ENCODE measurements at places on chromosomes 16 and 17. TPM values are rescaled to one million over a fixed set of nuclear protein-coding genes. Genes with fewer than 3 reads are reported as not detected.
A peak's percentile ranks its signal among the peaks of the same experiment; 100 is the strongest.

DNA sequence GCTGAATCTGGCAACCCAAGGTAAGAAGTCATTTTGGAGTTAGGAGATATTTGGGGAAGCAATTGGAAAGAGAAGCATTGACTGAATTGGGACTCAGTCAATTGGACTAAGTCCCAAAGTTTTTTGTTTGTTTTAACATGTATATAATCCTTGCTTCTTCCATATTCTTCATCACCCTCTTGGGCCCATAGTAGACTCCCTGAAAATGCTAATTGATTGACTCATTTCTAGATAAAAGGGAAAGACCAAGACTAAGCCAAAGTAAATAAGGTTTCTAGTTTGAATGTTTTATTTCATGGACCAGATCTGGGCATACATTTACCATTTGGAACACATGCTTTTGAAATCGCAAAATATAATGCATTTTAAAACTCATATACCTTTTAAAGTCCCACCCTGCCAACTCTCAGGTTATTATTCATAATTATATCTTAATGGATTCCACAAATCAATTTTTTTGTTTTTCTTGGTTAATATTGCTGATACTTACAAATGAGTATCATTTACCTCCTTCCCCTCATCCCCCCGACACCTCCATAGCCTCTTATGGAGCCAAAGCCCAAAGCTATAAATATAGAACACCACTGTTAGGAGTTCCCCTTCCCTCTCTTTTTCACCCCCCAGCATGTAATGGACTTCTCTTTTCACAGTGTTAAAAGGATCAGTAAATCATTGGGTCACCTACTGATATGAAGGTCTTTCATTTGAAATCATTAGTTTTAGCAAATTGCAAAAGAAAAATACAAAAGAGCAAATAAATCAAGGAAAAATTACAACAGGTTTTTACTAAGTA is 674.0 kb upstream of the SOX9 start:
- no peak overlapping the region for H3K27ac ChIP-seq
- no peak for DNase-seq
- H3K27me3 ChIP-seq = no peaks in the 10 kb centered on the region
- H3K4me1 ChIP-seq = no peaks in the 10 kb centered on the region
- no peaks in the 10 kb centered on the region for H3K36me3 ChIP-seq

DNA sequence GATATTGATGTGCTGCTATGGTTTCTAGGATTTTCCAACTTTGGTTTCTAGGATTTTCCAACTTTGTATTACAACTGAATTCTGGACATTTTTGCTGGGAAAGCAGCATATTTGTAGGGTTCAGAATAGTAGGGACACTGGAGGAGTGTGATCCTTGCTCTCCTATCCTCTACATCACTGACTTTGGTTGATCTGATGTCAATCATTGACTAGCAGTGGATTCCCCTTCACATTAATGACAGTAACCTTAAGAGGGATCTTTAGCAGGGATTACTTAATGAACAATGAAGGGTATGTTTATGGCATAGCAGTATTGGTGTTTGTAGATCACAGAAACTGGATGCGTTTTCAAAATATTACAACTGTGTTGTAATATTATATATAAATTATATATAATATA is 67.4 kb downstream of the MAP2K4 start:
- H3K27me3 ChIP-seq = no peaks in the 10 kb centered on the region
- no peak overlapping the region for H3K27ac ChIP-seq
- H3K36me3 ChIP-seq = no peaks in the 10 kb centered on the region
- no peak overlapping the region for H3K4me3 ChIP-seq
- H3K4me1 ChIP-seq = peaks cover 4% of the 10 kb centered on the region
- DNase-seq = no peak

DNA sequence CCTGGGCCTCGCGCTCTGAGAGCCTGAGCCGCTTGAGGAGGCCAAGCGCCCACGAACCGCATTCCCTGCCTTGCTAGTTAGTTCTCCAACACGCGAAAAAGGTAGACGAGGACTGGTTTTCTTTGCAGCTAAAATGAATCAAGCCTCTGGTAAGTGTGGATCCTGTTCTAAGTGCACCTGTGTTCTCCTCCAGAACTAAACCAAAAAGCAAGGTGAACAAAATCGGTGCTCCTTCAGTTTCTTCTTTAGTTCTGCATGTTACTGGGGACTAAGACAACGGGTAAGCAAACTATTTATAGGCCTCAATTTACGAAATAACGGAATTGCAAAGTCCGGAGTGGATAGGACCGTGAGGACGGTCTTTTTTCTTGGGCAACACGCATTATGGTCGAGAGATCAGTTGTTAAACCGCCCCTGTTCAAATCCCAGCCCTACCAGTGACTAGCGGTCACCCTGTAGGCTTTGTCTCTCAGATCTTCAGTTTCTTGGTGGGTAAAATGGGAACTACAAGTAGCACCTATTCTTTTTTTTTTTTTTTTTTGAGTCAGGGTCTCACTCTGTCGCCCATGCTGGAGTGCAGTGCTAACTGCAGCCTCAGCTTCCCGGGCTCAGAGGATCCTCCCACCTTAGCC is 993 bp upstream of the ANKRD11 start:
- peak overlapping the region; percentile 86 for H3K27ac ChIP-seq
- H3K36me3 ChIP-seq = no peaks in the 10 kb centered on the region
- peak overlapping the region; percentile 98 for H3K4me3 ChIP-seq
- H3K27me3 ChIP-seq = no peaks in the 10 kb centered on the region
- DNase-seq = no peak

GRCh38 chr17:6435051-6435450 is at the start of gene AIPL1:
AIPL1 (minus strand) TSS chr17:6435121; CDS start chr17:6435104, 17 bp downstream.
- H3K36me3 ChIP-seq = no peaks in the 10 kb centered on the region
- DNase-seq = no peak
- no peak within 1 kb of the TSS for H3K27ac ChIP-seq
- peaks cover 19% of the 10 kb centered on the region for H3K27me3 ChIP-seq
- no peak within 1 kb of the TSS for H3K4me3 ChIP-seq
- no peaks in the 10 kb centered on the region for H3K4me1 ChIP-seq

GRCh38 chr16:52584354-52585320 is 37.7 kb upstream of the TOX3 start:
- H3K4me1 ChIP-seq = no peaks in the 10 kb centered on the region
- no peak for DNase-seq
- H3K36me3 ChIP-seq = no peaks in the 10 kb centered on the region
- H3K4me3 ChIP-seq = no peak overlapping the region
- no peaks in the 10 kb centered on the region for H3K27me3 ChIP-seq
- no peak overlapping the region for H3K27ac ChIP-seq

- H3K27me3 ChIP-seq = no peaks in the 10 kb centered on the region
- no peaks in the 10 kb centered on the region for H3K4me1 ChIP-seq
- no peaks in the 10 kb centered on the region for H3K36me3 ChIP-seq
- no peak for DNase-seq
Measured at GRCh38 chr17:74945543-74945942, 9.8 kb downstream of the OTOP3 start.

- no peaks in the 10 kb centered on the region for H3K36me3 ChIP-seq
- no peak overlapping the region for H3K27ac ChIP-seq
- no peaks in the 10 kb centered on the region for H3K27me3 ChIP-seq
Measured at GRCh38 chr17:20991276-20992037, 51.4 kb downstream of the USP22 start.

DNA sequence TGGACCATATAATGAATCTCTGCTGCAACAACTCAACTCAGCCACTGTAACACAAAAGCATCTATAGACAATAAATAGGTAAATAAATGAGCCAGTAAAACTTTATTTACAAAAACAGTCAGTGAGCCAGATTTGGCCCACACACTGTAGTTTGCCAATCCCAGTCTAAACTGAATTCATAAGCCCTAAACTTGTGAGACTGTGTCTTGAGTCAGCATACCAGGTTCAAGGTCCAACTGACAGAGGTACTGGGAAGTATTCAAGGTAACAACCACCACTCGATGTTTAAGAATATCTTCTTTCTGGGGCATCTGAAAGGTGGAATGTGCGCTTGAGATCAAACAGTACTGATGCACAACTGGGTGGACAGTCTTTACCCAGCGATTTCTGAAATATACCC is 94.2 kb downstream of the HELZ start:
- no peaks in the 10 kb centered on the region for H3K27me3 ChIP-seq
- H3K4me1 ChIP-seq = no peaks in the 10 kb centered on the region
- no peak overlapping the region for H3K27ac ChIP-seq
- peaks cover 33% of the 10 kb centered on the region for H3K36me3 ChIP-seq
- no peak for DNase-seq
- H3K4me3 ChIP-seq = no peak overlapping the region

DNA sequence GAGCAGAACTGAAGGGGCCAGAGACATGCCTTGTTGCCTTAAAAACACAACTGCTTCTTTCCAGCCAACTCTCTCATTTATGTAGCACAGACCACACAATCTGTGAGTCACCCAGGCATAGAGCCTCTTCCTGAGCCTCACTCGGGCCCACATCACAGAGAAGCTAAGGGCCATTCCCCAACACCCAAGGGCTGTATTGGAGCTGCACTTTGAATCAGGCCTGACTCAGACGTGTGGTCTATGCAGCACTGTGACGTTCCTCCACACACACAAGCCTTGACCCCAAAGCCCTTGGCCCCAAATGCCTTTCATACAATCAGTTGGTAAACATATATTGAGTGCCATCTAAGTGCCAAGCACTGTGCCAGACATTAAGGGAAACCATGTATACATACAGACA is 308.9 kb upstream of the DYNLRB2 start:
- H3K4me3 ChIP-seq = no peak overlapping the region
- no peaks in the 10 kb centered on the region for H3K4me1 ChIP-seq
- no peak for DNase-seq
- H3K27ac ChIP-seq = no peak overlapping the region
- H3K27me3 ChIP-seq = no peaks in the 10 kb centered on the region
- no peaks in the 10 kb centered on the region for H3K36me3 ChIP-seq

DNA sequence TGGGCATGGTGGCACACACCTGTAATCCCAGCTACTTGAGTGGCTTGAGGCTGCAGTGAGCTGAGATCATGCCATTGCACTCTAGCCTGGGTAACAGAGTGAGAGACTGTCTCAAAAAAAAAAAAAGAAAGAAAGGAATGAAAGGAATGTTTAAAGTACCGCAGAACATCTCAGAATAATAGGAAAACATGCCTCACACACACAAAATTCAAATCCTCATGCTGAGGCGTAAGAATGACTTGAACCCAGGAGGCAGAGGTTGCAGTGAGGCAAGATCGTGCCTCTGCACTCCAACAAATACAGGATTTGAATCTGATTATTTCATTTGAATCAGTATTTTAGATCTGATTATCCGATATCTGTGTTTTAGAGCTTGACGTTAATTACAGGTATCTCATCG is 21.3 kb upstream of the GAA start:
- H3K36me3 ChIP-seq = no peaks in the 10 kb centered on the region
- peaks cover 8% of the 10 kb centered on the region for H3K4me1 ChIP-seq
- no peak overlapping the region for H3K27ac ChIP-seq
- no peak for DNase-seq
- H3K27me3 ChIP-seq = no peaks in the 10 kb centered on the region

DNA sequence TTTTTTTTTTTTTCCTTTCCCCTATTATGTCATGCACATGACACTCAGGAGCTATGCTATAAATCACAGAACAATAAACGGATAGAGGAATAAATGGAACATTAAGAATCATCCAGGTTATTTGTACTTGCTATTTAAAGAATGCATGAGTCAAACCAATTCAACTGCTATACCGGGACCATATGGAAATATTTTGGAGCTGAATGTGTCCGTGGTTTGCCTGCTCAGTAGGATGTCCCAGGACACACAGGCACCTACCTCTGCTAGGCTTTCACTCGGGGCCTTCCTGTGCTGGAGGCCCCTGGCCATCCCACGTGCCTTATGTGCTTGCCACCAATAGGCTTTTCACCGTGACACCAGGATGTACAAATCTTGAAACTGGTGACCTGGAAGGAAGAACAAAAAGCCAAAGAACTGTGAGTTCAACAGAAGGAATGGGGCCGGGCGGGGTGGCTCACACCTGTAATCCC is 15.3 kb upstream of the SEC14L1 start:
- DNase-seq = no peak
- no peaks in the 10 kb centered on the region for H3K36me3 ChIP-seq
- peaks cover 82% of the 10 kb centered on the region for H3K4me1 ChIP-seq

DNA sequence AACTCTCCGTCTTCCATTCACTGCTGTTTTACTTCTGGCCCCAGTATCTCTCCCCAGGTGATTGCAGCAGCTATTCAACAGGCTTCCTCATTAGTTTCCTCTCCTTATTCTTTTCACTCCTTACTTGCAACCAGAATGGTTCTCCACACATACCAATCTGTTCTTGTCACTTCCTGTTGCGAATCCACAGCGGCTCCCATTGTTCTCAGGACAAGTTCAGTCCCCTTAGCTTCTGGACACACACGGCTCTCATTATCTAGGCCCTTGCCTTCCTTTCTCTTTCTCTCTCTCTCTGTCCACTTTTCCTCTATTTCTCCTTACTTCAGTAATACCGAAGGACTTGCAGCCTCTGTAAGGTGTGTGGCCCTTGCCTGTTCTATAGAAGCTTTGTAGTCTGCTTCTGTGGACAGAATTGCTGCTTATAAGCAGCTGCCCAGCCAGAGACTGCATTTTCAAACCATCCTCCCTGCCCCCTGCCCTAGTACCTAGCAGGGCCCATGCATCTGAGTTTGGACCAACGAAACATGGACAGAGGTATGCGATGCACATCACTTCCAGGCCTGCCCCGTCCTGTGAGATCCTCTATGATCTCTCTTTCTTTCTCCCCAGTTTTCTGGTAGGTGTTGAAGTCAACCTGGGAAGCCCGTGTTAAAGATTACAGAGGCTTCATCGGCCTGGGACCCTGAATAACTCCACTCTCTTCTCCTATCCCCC is 45.7 kb downstream of the VAT1L start:
- H3K4me1 ChIP-seq = no peaks in the 10 kb centered on the region
- no peaks in the 10 kb centered on the region for H3K36me3 ChIP-seq
- DNase-seq = no peak
- H3K4me3 ChIP-seq = no peak overlapping the region

DNA sequence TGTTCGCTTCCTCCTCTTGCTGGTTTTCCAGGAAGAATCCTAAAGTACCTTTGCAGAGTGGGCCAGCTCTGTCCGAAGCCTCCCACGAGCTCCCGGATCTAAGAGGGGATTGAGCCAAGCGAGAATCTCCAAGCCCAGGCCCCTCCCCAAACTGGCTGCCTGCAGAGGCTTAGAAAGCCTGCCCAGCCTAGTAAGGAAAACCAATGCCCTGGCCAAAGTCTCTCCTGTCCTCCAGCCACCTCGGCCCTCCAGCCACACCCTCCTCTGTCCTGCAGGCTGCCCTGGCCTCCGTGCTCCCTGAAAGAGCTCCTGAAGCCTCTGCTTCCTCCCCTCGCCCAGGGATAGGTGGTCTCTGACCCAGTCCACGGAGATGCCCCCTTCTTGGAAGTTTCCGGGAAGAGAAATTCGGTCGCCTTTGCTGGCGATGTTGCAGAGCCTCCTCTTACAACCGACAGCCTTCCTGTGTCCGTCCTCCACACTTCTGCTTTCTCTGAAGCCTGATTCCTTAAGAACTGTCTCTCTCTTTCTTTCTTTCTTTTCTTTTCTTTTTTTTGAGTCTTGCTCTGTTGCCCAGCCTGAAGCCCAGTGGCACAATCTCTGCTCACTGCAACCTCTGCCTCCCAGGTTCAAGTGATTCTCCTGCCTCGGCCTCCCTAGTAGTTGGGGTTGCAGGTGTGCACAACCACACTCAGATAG is 54.9 kb upstream of the TOB1 start:
- H3K4me1 ChIP-seq = peaks cover 52% of the 10 kb centered on the region
- no peak for DNase-seq
- no peaks in the 10 kb centered on the region for H3K36me3 ChIP-seq
- peak overlapping the region; percentile 89 for H3K27ac ChIP-seq

Gene MRM1
- total RNA-seq = 4.0 TPM

Gene CYGB
- 37.9 TPM for total RNA-seq

Gene PRSS21
- total RNA-seq = not detected

Gene ZPBP2
- total RNA-seq = not detected

Gene TPSG1
- not detected for total RNA-seq

Gene LRRC75A
- total RNA-seq = 0.83 TPM

Gene CCDC102A
- total RNA-seq = 8.1 TPM

Gene HSD11B2
- total RNA-seq = 0.32 TPM

Gene LCAT
- 18.2 TPM for total RNA-seq

Gene SHISA9
- 0.09 TPM for total RNA-seq

Gene DNAJC7
- 42.5 TPM for total RNA-seq

Gene CPNE7
- not detected for total RNA-seq

Gene C16orf46
- not detected for total RNA-seq

Gene CORO7
- 10.6 TPM for total RNA-seq

Data from heart left ventricle (tissue), 16 donors.